NCI-H1092 (cell line): ENCODE measurements at places on chromosomes 16 and 17.

DNA sequence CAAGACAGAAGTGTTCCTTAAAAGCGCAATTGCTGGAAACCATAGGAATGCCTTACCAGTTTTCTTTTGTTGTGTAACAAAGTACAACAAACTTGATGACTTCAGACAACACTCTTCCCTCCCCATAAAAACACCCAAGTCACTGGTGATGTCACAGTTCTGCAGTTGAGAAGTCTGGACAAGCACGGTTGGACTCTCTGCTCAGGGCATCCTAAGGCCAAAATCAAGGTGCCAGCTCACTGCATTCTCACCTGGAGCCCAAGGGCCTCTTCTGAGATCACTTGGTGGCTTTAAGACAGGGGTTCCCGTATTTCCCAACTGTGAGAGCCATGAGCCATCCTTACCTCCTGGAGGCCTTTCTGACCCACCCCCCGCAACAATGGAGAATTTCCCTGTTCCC, 45.6 kb upstream of the MEAK7 start:
- no peak for DNase-seq

DNA sequence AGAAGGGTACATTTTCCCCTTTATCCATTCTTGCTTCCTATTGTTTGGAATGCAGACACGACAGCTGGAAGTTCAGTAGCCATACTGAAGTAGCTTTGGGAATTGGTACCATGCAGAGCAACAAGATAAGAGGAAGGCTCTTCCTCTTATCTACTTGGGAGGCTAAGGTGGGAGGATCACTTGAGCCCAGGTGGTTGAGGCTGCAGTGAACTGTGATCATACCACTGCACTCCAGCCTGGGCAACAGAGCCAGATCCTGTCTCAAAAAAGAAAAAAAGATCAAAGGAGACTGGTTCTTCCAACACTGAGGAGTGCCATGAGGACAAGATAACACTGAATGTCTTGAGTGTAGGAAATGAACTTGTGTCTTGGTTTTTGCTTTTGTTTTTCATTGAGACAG, 16.0 kb upstream of the RANGRF start:
- no peak for DNase-seq

DNA sequence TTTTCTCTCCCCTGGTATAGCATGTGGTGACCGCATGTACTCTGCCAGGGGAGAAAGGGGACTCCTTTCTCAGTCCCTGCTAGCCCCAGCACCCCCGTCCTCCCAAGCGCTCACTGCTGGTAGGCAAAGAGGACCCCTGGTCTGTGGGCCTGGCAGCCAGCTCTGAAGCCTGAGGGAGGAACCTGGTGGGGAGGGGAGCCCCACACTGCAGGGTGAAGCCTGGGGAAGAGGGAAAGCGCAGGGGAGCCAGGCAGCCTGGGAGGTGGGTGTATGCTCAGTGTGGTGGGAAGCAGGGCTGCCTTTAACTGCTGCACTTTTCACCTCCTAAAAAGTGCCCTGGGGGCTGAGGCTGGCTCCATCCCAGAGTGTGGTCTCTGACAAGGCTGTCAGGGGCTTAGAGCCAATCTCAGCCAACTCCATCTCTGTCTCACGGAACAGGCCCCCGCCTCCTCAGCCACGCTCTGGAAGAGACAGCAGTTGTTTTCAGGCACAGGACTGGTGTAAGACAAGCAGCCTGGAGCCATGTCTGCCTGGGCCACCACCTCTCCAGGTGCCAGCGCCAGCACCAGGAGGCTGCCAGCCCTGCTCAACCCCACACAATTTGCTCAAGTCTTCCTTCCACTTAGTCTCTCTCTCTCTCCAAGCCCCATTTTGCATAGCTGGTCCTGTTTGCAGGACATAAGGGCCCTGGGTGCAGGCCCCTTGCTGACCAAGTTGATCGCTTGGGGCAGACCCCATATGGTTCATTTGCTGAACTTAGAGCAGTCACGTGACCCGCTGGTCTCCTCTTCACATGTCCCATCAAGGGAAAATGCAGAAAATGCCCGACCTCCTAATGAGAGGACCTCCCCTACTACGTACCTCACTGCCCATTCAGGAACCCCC, 14.7 kb upstream of the TBX2 start:
- DNase-seq: no peak

DNA sequence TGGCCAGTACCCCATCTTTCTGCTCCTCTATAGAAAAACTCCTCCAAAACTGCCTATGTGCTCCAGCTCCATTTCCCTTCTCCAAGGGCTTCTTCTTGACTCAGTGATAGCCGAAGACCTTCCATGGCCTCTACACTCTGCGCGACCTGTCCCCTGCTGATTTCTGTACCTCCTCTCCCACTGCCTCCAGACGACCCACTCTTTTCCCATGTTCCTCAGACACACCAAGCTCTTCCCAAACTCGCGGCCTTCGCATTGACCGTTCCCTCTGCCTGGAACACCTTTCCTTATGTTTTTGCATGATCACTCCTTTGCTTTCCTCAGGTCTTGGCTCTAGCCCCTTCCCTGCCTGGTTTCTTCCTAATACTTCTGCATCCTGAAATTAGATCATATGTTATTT, 255.6 kb upstream of the SDK2 start:
- no peak for DNase-seq

DNA sequence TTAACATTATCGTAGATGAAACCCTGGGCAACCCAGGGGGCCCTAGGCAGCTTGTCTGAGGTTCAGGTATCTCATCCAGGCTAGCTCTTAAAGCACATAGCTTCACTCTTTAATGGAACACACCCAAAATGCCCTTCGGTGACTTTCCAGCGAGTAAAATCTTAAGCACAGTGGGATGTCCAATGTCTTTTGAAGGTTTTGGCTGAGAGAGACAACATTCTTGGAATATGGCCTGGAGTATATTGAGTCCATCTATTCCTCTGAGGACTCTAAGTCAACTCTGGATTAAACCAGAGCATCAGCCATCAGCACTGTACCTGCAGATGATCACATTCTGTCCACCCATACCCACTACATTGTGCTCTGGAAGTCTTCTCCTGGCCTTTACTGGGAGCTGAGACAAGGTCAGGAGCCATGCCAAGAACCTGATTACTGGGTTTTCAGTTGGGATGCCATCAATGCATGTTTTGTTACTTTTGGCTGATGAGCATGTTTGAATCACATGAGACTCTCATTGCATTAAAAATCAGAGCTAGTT, 63.4 kb upstream of the CDH11 start:
- DNase-seq: no peak

GRCh38 chr17:60729854-60730253, 52.2 kb downstream of the BCAS3 start:
- no peak for DNase-seq

- DNase-seq: no peak
These were observed 69.4 kb downstream of the MPRIP start for GRCh38 chr17:17111401-17112393.

GRCh38 chr17:81821603-81822311, 11.3 kb downstream of the MCRIP1 start:
- no peak for DNase-seq

DNA sequence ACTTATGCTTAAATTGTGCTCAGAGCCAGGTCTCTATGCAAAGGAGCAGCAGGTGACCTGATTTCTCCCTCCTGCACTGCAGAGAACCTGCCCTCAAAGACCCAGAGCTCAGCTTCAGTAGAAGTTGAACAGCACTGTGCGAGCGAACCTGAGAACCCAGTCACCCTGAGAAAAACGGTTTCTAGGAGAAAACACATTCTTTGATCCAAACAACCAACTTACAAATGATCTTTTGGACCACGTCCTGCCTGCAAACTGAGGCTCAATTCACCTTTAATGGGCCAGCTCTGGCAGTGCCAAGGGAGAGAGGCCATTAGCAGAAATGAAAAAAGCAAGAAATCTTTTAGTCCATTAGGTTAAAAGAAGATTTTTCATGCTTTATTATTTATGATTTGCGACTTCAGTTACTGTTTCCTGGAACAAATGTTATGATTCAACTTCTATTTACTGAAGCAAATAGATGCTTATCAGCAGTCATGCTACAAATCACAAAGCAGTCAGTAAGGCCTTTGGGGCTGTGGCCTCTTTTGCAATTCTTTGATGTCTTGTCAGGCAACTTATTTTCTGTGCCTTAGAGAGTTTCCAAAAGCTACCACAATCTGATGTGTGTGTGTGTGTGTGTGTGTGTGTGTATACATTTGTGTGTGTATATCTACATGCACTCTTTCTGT, 65.7 kb upstream of the LRRC37A3 start:
- DNase-seq: no peak

DNA sequence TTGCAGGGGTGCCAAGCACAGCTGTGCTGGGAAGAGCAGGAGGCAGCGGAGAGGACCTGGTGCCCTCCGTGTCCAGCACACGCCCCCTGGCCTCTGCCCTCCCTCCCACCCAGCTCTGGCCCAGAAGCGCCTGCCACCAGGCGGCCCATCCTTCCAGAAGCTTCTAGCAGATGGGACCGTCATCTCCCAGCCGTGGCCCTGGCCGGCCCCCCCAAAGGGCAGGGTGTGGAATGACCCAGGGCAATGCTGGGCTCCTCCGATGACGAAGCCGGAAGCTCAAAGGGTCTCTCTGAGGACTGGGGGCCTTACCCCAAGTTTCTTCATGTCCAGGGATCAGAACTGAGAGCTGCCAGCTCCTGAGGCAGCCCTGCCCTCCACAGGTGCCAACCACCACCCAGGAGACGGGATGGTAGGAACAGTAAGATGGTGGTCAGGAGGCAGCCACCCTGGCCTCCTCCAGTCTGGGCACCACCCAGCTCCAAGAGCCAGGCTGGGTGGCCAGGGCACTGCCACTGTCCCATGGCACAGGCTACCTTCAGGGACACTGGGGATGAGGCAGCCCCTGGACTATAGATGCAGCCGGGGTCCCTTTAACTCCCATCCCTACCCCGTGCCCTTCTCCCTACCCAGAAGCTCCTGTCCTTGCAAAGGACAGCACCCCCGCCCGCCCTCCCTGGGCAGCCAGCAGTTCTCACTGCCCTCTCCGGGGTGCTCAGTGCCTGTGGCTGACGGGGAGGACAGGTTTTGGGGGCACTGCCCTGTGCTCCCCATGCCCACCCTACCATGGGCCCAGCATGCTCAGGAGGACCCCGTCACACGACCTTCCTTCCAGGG, 6.5 kb upstream of the CDH15 start:
- DNase-seq: no peak

DNA sequence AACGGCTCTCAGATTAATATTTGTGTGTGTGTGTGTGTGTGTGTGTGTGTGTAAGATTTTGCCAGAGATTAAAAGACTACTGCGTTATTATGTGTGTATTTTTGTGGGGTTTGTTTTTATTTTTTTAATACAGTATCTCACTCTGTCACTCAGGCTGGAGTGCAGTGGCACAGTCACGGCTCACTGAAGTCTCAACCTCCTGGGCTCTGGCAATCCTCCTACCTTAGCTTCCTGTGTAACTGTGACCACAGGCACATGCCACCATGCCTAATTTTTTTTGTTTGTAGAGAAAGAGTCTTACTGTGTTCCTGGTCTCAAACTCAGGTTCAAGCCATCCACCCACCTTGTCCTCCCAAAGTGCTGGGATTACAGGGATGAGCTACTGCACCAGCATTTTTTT, 87.2 kb downstream of the CYB561 start:
- DNase-seq: no peak

GRCh38 chr16:53837426-53837825, 133.5 kb downstream of the FTO start:
- DNase-seq: no peak

GRCh38 chr16:83219285-83219684, 588.5 kb upstream of the HSBP1 start:
- no peak for DNase-seq

DNA sequence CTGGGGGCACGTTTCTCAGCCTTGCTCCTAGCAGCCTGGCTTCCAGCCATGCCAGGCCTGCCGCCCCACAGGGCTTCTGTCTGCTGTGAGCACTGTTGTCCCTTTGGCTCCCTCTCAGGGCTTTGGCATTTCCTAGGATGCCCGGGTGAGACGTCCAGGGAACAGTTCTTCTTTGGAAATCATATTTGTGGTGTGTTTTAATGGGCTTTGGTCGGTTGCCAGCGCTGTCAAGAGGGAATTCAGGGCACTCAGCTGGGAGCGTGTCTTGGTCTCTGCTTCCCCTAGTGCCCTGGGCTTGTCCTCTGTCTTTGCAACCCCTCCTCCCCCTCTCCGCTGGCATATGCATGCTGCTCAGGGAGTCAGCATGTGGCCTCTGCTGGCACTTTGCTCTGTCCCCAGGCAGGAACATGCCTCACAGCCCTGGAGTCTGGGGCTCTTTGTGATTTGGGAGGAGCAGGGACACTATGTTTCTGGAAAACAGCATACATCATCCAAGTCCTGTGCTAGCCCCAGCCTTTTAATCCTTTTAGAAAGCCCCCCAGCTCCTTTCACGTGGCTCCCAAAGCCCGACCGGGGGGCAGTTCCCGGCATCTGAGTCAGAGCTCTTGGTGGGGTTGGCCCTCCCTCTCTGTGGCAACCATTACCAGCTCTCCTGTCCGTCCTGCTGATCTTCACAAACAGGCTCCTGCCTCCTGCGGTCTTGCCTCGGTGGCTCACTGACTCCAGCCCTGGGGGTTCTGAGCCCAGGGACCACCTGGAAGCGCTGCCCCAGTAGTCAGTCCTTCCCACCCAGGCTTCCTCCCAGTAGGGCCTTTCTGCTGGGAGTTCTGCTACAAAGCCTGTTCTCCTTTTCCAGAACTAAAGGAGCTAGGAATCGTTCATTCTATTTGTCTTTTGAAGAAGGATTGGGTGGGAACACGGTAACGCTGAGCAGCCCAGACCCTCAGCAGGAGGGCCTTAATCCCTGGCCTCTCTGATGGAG, 26.7 kb downstream of the SAP30BP start:
- DNase-seq: peak; percentile 8

- DNase-seq: no peak
These were observed 782 bp downstream of the FAM83G start for GRCh38 chr17:19003543-19004420.

- no peak for DNase-seq
These were observed 44.1 kb upstream of the SEC14L1 start for GRCh38 chr17:77096570-77097214.

- no peak for DNase-seq
These were observed 28.0 kb downstream of the OR1D5 start for GRCh38 chr17:3035256-3035967.

DNA sequence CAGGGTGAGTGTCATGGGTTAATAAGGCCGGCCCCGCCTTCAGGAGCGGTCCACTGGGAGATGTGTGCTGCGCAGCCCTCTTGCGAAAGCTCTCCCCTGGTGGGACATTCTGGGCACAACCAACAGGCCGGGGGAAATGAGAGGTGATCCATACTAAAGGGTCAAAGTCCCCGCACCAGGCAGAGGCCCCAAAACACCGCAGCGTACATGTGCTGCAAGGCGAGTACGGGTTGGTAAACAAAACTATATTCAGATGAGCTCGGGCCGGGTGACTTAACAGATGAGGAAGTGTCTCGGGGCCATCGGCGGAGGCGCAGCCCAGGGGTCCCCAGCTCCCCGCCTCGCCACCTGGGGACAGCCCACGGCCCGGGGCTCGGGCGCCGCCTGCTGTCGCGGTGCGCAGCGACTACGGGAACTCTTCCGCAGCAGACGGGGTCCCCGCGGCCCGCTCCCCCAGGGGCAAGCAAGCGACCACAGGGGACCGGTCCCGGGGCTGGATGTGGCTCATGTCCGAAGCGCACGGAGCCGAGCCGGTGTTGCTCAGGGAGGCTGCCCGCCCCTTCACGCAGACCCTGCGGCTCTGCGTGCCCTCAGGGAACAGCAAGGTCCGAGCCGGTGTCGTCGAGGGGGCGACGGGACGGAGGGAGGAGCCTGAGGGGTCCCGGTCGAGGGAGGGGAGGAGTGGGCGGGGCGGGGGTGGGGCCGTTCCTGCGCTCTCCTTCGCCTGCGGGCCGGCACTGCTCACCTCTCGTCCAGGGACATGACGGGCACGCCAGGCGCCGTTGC, at the start of gene RAB37:
RAB37 (plus strand) TSS at position 744 of the 786 bp plus-strand sequence; CDS start at position 761, 17 bp downstream.
- no peak for DNase-seq
